ENCODE measurements at places on chromosomes 5 and 9.

GRCh38 chr9:90830051-90830450, 28.4 kb downstream of the SYK start:
- no peak for DNase-seq

GRCh38 chr5:180540050-180540694, 46.0 kb downstream of the CNOT6 start:
- DNase-seq: no peak

GRCh38 chr5:180209137-180209581, at the start of gene RASGEF1C:
RASGEF1C (minus strand) TSS chr5:180209211; CDS start chr5:180138052, 71,159 bp downstream.
- DNase-seq: peak; percentile 76

GRCh38 chr5:43041669-43042175, 1.6 kb upstream of the ANXA2R start:
- peak; percentile 78 for DNase-seq

DNA sequence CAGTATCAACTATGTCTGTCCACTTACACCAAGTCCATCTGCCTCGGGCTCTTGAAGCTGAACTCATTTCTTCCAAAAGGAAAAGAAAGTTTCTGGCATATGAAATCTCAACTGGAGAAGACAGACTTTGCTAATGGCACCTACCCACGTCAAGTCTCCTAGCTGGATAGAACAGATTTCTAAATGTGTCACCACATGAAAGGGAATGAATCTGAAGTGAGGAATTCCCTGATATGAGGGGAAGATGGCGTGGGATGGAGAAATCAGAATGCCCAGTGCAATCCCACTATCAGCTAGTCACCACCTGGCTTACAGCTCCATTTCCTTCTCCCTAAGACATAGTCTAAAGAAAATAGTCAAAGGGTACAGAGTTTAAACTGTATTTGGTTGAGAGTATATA, 144.7 kb downstream of the PAPPA start:
- DNase-seq: no peak

DNA sequence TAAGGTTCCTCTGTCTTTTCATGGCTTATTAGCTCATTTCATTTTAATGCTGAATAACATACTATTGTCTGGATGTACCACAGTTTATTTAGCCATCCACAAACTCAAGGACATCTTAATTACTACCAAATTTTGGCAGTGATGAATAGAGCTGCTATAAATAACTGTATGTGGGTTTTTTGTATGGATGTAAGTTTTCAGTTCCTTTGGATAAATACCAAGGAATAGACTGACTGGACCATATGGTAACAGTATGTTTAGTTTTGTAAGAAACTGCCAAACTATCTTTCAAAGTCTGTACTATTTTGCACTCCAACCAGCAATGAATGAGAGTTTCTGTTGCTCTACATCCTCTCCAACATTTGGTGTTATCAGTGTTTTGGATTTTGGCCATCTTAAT, 38.7 kb downstream of the SCAMP1 start:
- no peak for DNase-seq

DNA sequence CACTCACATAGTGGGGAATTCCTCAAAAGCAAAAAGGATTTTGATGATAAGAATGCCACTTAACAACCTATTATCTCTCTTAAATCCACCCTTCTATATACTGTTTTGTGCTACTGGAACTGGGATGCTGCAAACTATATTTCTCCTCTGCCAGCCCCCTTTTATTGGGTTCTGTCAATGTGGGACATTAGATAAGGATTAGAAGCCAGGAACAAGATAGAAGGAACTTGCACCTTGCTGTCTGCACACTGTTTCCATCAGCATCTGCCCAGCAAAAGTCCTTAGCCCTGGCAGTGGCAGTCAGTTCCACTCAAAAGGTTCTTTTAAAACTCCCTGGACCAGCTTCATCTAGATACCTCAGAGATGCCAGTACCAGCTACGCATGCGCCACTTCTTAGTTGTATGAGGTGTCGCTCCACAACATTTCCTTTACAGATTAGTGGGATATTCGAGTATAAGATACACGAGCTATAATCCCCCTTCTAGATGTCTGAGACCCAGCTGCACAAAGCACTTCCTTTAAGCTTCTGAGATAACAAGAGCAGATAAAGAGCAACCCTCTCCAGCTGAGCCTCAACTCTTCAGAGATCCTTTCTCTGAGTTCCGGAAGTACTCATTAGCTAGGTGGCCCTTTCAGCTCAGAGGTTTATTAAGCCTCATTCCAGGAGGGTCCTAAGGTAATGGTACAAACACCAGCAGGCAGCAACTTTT, 45.3 kb downstream of the CERT1 start:
- DNase-seq: no peak

GRCh38 chr9:8916771-8917170, 1117.2 kb upstream of the DMAC1 start:
- no peak for DNase-seq

DNA sequence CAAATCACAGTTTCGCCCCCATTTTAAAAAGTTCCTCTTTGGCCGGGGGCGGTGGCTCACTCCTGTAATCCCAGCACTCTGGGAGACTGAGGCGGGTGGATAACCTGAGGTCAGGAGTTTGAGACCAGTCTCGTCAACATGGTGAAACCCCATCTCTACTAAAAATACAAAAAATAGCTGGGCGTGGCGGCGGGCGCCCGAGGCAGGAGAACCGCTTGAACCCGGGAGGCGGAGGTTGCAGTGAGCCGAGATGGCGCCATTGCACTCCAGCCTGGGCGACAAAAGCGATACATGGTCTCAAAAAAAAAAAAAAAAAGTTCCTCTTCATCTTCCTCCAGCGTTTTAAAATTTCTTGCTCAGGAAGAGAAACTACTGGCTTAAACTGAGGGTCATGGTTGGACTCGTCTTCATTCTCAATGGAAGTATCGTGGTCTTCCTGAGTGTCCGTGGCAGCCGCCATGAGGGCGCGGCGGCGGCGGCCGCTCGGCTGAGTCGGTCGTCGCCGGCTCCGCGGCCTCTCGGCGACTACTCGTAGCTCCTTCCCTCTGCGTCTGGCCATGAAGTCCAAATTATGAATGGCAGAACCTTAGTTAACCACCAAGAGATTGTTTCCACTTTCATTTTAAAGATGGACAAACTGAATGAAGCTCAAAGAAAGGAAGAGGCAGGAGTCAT, 92.1 kb upstream of the NR5A1 start:
- no peak for DNase-seq

- peak; percentile 29 for DNase-seq
These were observed 8.9 kb downstream of the SPINK14 start for GRCh38 chr5:148177207-148177606.

DNA sequence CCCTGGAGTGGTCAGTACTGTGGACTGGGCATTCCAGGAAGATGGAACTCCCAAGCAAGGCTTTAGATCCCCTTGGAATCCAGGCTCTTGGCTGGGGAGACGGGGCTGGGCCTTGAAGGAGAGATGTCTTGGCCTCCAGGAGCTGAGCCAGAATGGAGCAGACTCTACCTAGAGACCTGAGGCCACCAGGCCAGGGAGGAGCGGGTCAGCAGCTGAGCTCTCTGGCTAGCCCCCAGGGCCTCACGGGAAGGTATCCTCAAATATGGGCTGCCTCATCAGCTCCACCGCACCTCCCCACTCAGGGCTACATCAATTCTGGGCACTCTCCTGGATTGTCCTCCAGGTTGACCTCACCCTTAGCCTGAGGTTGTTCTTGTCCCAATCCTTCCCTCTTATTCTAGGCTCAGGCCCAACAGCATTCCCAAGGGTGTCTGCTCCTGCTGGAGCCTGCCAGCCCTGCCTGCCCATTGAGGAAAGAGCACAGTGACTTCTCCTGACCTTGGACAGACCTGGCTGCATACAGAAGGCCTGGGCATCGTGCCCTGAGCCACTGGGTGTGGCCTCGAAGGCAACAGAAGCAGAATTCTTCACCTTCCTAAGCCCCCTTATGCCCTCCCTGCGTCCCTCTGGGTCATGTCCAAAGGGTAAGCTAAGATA, 3.0 kb upstream of the PDLIM4 start:
- DNase-seq: no peak

DNA sequence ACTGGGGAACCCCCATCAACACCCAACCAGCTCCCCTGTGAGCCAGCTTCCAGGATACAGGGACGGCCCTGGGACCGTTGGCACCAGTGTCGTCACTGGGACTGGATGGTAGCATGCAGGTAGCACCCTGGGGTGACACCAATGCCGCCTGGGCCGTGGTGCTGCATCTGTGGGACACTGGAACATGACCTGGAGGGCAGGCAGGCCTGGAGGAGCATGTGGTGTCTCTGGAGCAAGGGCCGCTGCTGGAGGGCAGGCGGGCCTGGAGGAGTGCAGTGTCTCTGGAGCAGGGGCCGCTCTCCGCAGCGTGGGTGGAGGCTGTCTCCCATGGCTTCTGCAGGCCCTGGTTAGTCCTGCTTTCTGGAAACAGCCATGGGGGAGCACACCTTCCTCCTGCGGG, 13.1 kb downstream of the LPCAT1 start:
- no peak for DNase-seq

- DNase-seq: no peak
These were observed at the start of gene PCDHGA8 for GRCh38 chr5:141392429-141393198. PCDHGA8 (plus strand) TSS chr5:141392633; CDS start chr5:141392814, 181 bp downstream.

- no peak for DNase-seq
These were observed 152.4 kb downstream of the BRINP1 start for GRCh38 chr9:119216651-119217331.

GRCh38 chr9:106486685-106487084, 376.3 kb upstream of the ZNF462 start:
- DNase-seq: no peak

DNA sequence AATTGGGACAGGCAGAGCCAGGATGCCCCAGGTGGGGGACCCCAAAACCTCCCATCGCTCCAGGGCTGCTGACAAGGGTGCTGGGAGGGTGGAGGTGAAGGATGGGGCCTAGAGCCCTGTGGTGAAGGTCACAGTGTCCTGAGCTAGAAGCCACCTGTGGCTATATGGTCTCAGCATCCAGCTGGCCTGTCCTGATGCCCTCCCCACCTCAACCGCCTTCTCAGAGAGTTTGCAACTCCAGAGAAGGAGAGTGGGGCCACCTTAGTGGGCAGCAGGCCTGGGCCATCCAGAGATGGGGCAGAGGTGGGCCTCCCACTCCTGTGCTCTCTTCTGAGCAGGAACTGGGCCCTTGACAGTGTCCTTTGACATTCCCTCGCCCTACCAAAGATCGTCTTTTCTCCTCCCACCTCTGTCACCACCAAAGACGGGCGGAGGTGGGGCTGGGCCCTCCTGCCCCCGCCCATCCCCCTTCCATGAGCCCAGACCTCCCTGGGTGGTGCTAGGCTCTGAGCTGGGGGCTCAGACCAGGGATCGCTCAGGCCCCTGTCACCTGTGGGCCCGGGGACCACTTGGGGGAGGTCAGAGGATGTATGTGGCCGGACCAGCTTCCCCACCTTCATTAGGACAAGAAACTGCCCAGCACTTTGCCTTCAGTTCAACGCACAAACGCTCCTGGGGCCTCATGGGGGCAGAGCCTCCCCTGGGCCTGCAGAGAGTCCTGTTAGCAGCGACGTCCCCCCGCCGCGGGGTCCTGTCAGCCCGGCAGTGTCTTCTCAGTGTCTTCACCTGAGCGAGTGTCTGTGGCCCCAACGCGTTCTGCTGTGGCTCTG, 10.0 kb upstream of the DOLPP1 start:
- DNase-seq: no peak

- no peak for DNase-seq
These were observed 131.5 kb upstream of the PANK3 start for GRCh38 chr5:168710706-168711105.

- DNase-seq: no peak
These were observed 5.7 kb downstream of the BARHL1 start for GRCh38 chr9:132588098-132588497.

GRCh38 chr5:36660397-36661049, 54.1 kb downstream of the SLC1A3 start:
- DNase-seq: no peak

DNA sequence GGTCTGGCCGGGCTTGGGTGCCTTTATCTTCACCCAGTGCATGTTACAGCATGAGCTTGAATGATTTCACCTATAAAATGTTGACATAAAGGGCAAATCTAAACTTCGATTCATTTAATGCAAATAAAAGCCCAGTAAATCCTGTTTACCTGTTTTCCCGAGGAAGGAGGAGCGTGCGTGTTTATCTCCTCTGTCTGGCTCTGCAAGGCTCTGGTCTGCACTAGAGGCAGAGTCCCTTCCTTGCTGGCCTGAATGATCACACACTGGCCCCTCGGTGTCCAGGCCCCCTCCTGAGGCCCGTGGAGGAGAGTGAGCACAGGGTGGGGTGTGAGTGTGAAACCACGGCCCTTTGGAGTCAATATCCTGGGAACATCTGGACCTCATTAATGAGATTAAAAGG, 125.1 kb upstream of the LHFPL2 start:
- no peak for DNase-seq

- DNase-seq: no peak
These were observed 981.1 kb downstream of the DTWD2 start for GRCh38 chr5:118007262-118007661.

DNA sequence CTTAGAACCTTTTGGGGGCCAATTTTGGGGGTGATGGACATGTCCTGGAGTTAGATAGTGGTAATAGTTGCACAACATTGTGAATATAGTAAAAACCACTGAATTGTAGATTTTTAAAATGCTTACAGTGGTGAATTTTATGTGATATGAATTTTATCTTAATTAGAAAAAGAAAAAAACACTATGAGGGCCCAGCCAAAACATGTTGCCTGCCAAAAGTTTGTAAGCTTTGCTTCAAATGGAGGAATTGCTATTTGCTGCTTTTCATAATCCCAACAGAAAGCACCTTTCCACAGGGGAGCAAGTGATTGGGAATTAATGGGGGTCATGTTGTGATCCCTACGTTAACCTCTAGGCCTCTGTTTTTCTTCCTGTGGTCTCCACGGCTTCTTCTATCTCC, 19.1 kb downstream of the TNFAIP8 start:
- DNase-seq: no peak

- no peak for DNase-seq
These were observed 205.1 kb upstream of the MRPS30 start for GRCh38 chr5:44603496-44604272.

- DNase-seq: no peak
These were observed 106.8 kb downstream of the LMNB1 start for GRCh38 chr5:126883564-126884245.

DNA sequence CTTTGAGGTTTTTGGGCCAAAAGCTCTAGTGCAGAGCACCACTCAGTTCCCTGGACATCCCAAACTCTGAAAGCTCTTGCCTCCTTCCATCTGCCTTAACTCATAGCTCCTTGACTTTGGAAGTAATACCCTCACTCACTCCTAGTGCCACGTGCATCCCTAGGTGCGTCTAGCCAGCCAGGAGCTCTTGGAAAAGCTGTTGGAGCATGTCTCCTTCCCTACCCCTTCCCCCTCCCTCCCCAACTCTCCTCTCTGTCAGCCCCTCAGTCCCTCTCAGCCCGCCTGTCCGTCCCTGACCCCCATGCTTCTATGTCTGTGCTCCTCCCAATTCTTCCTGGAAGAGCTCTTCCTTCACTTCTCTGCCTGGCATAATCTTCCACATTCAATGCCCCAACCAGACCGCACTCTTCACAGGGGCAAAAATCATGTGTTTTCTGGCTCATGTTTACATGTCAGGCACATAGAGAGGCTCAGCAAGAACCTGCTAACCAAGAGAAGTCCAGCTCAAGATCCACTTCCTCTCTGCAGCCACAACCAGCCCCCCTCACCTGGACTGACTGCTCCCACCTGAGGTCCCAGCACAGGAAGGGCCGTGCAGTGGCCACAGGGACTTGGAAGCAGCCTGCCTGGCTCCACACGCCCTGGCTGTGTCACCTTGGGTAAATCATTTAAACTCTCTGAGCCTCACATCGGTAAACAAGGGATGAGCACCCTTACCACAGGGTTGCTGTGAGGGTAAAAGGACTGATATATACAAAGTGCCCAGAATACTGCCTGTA, 58.4 kb downstream of the WHRN start:
- no peak for DNase-seq

- DNase-seq: no peak
These were observed 222.3 kb downstream of the GLIS3 start for GRCh38 chr9:4077499-4078102.

- DNase-seq: no peak
These were observed 57.4 kb downstream of the NRG2 start for GRCh38 chr5:139985733-139986132.
